ENCODE measurements at places on chromosomes 6 and 20. TPM values are rescaled to one million over a fixed set of nuclear protein-coding genes. Genes with fewer than 3 reads are reported as not detected.

- peak; percentile 39 for DNase-seq
Measured at GRCh38 chr6:7145885-7146828, 38.4 kb downstream of the RREB1 start.

- no peak for DNase-seq
Measured at GRCh38 chr20:22763257-22763906, 179.0 kb upstream of the FOXA2 start.

DNA sequence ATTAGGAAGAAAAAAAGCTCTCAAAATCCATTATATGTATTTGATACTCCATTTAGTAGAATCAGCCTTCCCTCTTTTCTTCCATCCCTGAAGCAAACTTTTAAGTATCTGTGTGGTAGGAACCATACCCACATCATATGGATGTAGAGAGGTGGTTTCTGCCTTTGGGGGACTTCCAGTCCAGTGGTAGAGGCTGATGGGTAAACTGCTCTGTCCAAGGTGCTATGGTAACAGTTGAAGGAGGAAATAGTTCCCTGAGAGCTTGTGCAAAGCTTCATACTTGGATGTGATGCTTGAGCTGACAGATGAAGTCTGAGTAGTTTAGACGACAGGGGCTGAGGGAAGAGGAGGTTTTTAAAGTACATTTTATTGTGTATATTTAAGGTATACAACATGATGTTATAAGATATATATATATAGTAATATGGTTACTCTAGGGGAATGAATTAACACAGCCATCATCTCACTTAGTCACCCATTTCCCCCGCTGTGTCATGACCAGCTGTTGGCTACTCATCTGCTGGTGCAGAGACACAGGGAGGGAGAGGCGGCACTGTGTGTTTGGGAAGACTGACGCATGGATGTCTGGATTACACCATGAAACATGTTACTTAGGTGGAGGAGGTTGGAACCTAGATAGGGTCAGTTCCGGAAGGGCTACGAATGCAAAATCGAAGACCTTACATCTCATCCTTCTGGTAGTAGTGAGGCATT lies 185.2 kb downstream of the FARS2 start:
- no peak for DNase-seq

GRCh38 chr6:45209762-45210161 lies 118.4 kb upstream of the RUNX2 start:
- no peak for DNase-seq

DNA sequence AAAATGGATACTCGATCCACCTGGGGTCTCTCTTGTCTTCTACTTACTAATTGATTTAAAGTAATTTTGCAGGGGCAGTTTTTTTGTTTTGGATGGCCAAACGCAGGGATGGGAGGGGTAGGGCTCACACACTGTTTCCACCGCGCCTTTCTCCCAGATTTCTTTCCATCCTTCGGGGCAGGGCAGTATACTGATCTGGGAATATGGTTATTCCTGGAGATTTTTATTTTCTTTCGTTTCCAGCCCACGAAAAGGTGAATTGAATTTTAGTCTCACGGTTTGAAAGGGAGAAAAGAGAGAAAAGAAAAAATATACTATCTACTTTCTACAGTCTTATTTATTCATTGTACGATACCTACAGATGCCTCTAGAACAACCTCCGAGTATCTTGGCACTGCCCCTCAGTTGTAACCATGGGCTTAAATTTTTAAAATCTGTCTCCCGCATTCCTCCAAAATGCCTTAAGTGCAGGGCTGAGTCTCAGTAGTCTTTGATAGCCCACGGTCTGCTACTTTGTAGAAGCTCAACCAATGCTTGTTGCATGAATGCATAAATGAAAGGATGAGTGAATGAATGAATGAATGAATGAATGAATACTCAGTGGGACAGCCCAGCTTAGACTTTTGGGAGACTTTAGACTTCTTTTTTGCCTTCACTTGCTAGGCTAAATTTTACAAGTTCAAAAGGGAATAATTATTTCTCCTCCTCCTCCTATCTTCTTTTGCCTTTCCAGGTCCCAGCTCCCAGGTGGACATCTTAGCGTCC lies 18.1 kb upstream of the TRIM27 start:
- peak; percentile 21 for DNase-seq

HUS1B gene
- total RNA-seq, result 1.6 TPM
